ENCODE measurements at places on chromosomes 1 and 21. TPM values are rescaled to one million over a fixed set of nuclear protein-coding genes. Genes with fewer than 3 reads are reported as not detected.
A peak's percentile ranks its signal among the peaks of the same experiment; 100 is the strongest.

DNA sequence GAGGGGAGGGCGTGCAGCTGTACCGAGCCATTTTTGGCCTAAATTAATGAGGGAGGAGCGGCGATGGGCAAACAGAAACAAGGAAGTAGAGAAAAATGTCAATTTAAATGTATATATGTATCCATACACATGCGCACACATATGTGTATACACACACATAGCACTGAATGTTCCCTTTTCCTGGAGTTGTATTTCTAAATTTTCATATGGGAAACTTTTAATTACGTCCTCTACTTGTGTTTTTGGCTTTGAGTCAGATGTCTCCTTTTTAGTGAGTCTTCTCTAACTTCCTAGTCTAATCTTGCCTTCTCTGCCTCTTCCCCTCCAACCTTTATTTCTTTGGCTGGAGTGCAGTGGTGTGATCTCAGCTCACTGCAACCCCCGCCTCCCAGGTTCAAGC is 15.4 kb upstream of the CYYR1 start:
- DNase-seq: no peak

GRCh38 chr1:10288029-10288615 is 77.8 kb downstream of the KIF1B start:
- DNase-seq: no peak

DNA sequence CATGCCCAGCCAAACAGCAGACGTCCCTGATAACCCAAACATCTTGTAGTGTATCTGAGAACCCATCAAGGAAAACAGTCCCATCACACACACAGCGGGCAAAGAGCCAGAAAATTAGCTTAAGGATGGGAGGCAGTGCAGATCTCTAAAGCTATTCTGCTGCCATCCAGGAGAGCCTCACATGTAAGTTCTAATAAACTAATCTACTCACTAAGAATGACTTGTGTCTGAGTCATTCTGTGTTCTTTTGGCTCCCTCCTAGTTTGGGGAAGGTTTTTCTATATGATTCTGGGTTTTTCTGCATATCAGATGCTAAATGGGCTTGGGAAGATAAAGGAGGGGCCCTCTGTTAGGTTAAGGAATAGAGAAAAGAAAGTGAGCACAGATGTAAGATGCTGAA is 162.8 kb downstream of the HUNK start:
- no peak for DNase-seq

DNA sequence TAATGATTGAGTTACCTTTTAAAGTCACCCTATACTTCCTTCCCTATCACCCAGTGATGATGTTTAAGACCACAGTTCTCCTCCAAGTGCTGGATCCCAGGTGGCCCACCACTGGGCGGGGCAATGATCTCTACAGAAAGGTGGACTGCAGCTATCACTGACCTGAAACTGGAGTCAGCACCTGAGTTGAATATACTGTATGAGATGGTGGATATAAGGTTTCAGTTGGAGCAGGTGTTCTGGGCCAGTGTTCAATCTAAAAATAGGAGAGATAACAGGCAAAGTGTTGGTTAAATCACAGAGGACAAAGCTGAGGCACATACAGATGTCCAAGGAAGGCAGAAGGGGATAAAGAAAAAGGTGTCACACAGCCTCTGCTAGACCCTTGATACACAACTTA is 96.6 kb downstream of the SIPA1L2 start:
- DNase-seq: no peak

Gene C1orf167
- total RNA-seq: not detected

DNA sequence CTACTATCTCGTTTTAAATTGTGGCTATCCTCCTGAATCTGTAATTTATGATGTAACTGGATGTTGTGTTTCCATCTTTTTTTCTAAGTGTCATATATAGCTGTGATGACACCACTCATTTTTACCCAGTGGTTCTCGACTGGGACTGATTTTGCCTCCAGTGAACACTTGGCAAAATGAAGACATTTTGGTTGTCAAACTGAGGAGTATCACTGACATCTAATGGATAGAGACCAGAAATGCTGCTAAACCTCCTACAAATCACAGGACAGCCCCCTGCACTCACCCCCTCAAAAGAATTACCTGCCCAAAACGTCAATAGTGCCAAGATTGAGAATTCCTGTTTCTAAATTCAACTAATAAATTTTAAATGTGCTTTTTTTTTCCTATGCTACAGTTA is 1.9 kb downstream of the TRMT13 start:
- peak; percentile 15 for DNase-seq
